ENCODE measurements at places on chromosomes 1 and 21.

DNA sequence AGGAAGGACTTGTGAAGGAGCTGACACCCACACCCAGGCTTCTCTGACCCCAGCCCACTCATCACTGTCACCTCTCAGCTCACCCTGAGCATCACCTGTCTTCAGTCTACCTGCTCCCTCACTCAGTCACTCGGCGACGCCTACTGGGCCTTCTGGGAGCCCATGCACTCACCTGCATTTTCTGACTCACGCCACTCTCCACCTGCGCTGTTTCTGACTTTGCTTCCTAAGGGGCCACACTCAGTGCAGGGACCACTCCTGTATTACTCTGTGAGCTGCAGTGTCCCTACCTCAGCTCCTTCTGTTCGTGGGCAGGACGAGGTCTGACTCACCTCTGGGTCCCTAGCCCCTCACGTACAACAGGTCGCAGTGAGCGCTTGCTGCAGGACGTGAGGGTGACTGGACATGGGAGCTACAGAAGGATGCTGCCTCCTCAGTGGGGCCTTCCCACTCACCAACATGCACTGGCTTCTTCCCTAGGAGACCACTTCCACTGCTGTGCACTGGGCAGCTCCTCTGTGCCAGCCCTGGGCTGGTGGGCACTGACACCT is 102.3 kb downstream of the GLIS1 start:
- peak; percentile 47 for DNase-seq

GRCh38 chr1:185864889-185865517 is 130.8 kb downstream of the HMCN1 start:
- DNase-seq, result no peak

- DNase-seq, result no peak
Measured at GRCh38 chr1:175168782-175169181, 23.8 kb downstream of the KIAA0040 start.

DNA sequence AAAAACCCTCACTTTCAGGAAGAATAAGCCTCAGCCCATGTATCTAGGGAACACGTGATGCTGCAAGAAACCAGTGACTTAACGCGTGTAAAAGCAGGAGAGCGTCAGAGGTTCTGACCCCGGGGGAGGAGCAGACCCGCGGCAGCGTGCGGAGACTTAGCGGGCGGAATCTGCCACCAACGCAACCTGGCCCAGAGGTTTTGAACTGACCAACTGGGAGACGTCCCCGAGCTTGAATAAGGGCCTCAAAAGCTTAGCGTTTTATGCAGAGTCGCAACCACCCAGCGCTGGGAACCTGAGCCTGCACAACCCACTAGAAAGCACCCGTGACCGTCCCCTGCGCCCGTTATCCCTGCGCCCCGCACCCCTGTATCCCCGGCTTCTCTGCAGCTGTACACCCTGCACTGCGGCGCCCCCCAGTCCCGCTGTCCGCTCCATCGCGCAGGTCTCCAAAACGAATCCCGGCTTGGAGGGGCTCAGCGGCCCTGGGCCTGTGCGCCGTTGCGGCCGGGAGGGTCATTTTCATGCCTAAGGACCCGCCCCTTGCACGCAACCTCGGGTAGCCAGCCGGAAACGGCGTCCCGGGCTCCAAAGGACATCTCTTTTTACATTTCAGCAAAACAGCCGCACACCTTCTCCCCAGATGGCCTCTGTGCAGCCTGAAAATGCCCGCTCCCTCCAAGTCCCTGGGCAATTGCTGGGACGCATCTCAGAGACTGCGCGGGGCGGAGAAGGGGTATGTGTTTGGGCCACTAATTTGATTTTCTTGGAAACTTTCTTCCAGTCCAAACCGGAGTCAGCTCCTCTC is 29.4 kb upstream of the TRIM17 start:
- DNase-seq, result peak; percentile 79

DNA sequence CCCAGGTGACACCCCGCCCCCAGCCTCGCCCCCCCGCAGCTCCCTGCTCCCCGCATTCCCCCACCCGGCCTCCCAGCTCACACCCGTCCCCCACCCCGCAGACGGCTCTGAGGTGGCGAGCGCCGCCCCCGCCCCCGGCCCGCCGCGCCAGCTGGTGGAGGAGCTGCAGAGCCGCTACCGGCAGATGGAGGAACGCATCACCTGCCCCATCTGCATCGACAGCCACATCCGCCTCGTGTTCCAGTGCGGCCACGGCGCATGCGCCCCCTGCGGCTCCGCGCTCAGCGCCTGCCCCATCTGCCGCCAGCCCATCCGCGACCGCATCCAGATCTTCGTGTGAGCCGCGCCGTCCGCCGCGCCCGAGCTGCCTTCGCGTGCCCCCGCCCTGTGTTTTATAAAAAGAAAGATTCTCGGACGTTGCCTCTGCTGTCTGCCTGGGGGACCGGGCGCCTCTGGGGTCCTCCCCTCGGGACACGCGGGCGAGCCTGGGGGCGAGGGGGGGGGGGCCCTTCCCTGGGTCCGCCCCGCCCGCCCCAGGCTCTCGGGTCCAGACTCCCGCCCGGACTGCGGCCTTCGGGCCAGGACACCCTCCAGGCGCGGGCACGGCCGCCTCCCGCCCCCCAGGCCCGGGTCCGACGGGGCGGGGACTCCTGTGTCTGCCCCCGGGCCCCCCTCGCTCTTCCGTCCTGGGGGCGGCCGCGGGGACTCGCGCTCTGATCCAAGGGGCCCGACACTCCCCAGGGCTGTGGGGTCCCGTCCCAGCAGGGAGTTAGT is 1.6 kb upstream of the MMP23B start:
- peak; percentile 88 for DNase-seq

GRCh38 chr1:203096566-203096965 is 10.8 kb upstream of the MYOG start:
- peak; percentile 14 for DNase-seq

GRCh38 chr1:115356356-115356755 is 18.3 kb upstream of the NGF start:
- peak; percentile 82 for DNase-seq

DNA sequence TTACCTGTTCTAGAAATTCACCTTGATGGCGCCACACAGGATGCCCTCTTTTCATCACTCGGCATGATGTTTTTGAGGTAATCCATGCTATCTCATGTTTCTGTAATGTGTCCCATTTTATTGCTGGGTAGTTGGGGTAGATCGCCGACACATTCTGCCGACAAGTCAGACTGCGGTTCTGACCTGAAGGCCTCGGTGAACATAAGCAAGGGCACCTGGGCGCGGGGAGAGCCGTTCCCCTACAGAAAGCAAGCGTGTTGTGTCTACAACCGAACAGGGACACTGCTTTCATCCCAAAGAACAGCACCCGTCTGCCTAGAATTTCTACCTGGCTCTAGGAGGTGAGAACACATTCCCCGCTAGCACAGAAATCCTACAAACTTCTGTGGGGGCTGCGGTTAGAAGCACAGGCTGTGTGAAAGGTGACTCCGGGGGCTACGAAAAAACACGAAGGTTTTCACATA is 149.2 kb downstream of the PPIAL4G start:
- no peak for DNase-seq
